Hematopoietic multipotent progenitor cell treated with erythropoietin and hydrocortisone succinate and interleukin-3 and kit ligand, for 4 days (in vitro differentiated cells): ENCODE measurements at places on chromosomes 7 and 10.

- DNase-seq = no peak
These were observed 275.7 kb upstream of the FZD1 start for GRCh38 chr7:90988516-90988915.

- DNase-seq = no peak
These were observed 74.7 kb upstream of the ITGB1 start for GRCh38 chr10:33032654-33033151.

- DNase-seq = peak; percentile 25
These were observed 32.5 kb downstream of the DYDC1 start for GRCh38 chr10:80324086-80324485.

GRCh38 chr10:49667991-49668390 lies 11.5 kb upstream of the C10orf53 start:
- no peak for DNase-seq

GRCh38 chr10:48683868-48684267 lies 805 bp upstream of the WDFY4 start:
- DNase-seq = no peak

DNA sequence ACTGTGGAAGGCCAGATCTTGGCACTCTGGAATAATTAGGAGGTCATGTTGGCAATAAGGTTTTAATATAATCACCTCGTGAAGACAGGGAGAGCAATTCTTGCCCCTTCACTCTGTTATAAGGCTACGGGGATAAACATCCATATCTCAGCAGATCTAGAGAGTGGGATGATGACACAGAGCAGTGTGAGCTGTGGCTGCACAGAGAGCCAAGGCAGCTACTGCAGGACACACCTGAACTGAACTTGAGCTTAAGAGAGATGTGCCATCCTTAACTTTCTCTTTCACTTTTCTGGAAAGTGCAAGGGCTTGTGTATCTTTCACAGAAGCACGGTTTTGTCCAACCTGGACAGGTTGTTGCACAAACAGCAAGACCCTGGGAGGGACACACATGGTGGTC lies 174.7 kb downstream of the GATA3 start:
- DNase-seq = no peak

DNA sequence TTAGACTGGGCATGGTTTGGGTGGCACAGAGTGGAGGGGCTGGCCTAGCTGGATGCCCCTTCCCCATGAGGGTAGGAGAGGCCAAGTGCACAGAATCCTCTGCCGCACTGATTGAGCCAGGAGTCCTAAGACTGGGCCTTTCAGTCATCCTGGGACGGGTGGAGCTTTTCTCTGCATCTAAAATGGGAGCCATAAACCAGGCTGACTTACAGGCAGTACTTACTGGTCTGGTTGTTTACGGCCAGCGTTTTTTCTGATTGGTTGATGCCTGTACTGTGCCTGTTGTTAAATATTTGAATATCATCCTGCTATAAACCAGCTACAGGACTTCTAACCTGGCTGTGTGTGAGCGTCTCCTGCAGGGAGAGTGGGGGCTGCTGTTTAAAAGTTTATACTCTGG lies 107.8 kb downstream of the CDH23 start:
- no peak for DNase-seq

GRCh38 chr7:71042591-71042990 lies 89.4 kb upstream of the GALNT17 start:
- DNase-seq = no peak

- DNase-seq = no peak
These were observed 123.2 kb upstream of the UNC5B start for GRCh38 chr10:71089162-71089561.

DNA sequence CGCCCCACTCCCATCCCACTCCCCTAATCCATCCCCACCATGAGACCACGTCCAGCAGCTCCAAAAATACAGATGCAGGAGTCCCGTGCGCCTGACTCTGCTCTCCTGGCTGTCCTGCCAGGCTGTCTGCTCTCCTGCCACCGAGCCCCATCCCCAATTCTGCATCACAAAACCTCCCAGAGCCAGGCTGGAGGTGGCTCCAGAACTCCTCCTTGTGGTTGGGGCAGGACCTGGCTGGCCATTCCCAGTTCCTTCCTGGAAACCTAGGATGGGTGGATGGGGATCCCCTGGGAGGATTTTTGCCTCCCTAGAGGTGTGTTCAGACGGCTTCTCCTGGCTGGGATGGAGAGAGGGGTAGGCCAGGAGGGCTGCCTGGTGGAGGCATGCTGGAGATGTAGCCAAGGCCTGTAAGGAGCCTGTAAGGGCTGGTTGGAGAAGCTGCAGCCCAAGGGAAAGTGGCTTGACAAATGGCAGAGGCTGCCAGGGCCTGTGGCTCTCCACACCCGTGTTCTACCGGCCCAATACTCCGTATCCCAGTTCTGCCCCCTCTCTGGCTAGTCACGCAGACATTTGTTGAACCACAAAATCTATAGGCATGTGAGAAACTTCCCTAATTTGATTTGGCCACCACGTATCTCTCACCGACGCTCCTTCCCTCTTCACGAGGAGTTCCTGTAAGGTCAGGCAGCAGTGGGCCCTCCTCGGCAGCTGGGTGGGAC lies 99.3 kb downstream of the ARHGAP22 start:
- DNase-seq = peak; percentile 81

DNA sequence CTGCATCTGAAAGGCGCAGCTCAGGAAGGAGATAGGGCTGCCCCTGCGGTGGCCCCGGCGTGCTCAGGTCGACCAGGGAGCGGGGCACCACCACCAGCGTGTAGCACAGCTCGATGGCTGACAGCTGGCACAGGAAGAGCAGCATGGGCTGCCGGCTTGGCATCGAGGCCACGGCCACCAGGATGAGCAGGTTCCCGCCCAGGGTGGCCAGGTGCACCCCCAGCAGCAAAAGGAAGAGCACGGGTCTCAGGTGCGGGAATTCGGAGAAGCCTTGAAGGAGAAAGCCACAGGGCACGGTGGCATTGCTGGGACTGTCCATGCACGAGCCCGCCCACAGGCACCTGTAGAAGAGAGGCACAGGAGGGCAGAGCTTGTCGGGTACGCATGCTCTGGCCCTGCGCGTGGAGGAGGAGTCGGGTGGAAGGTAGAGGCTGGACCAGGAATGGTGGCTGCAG lies 33.9 kb downstream of the TAS2R41 start:
- DNase-seq = no peak

DNA sequence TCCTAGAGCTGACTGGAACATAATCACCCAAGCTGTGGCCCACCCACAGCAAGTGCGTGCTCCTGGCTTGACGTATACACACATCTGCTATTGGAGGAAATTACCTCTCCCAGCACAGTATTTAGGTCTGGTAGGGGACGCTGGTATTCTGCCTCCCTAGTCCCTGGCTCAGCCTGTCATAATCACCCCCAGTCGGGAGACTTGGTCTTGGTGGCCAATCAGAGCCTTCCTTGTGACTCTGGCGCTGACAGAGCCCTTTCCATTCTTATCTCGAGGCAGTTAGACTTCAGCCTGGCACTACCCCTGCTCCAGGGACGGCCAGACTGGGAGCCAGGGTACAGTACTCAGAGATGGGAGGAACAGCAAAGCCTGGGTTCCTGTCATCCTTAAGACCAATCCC lies 14.3 kb upstream of the PRKAG2 start:
- no peak for DNase-seq

- DNase-seq = no peak
These were observed 21.6 kb downstream of the MEST start for GRCh38 chr7:130513447-130513846.

GRCh38 chr10:122461367-122461728 lies at the start of gene HTRA1:
HTRA1 (plus strand) TSS chr10:122461553; CDS start chr10:122461653, 100 bp downstream.
- peak; percentile 27 for DNase-seq

- DNase-seq = peak; percentile 61
These were observed 12.7 kb downstream of the IKZF1 start for GRCh38 chr7:50317221-50317678.

GRCh38 chr7:28418311-28418710 lies 6.0 kb downstream of the CREB5 start:
- DNase-seq = no peak

DNA sequence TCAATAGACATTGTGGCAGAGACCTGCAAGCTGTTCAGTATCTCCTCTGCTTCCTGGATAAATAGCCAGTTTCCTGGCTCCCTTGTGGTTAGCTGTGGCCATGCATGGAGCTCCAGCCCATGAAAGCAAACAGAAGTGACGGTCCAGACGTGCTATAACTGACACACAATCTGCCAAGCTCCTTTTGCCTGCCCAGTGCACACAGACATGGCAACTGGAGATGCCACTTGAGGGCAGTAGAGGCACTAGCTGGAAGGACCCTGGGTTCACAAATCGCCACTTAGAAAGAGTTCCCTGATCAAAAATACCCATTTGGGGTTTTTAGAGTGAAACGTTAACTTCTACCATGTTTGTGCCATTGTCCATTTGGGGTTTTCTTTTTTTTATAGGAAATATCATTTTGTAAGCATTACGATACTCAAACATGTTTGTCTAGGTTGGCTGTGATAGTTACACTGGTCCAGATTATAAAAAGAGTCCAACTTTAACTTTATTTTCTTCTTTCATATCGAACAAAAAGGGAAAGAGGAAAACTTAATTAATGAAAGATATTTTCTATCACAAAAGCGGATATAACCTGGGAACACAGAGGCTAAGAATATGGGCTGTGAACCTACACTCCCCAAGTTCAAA lies 31.3 kb downstream of the KIN start:
- peak; percentile 80 for DNase-seq

GRCh38 chr7:128937271-128937646 lies 468 bp upstream of the IRF5 start:
- no peak for DNase-seq

- DNase-seq = peak; percentile 72
These were observed 37.0 kb downstream of the RBM20 start for GRCh38 chr10:110681023-110681681.

DNA sequence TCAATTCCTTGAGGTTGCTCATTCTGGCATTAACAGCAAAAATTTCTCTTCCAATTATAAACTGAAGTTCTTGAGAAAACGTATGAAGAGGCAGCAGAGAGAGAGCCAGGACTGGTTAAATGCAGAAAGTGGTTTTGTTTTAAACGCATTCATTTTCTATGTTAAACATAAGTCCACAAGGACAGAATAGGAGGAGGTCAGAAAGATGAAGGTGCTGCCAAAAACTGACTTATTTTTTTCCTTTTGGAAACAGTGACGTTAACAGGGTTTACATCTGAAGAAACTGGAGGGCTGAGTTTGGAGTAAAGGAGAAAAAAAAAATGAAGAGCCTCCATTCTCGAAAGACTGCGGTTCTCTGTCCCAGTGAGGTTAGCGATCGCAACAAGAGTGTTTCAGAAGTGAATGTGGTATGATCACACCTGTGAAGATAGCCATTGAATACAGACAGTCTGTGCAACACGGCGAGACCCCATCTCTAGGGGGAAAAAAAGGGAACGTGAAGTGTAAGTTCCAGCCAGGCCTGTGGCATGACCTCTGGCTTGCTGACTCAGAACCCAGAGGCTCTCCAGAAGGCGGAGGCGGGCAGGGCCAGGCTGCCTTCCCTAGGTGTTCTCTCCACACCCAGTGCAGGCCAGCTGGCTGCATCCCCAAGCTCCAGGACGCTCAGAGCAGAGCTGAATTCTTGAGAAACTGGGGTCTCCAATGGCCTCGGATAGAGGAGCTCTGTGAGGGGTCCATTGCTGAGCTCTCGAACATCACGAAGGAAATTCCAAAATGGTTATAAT lies 84.0 kb downstream of the CHST15 start:
- no peak for DNase-seq

- peak; percentile 13 for DNase-seq
These were observed 186.5 kb upstream of the TMEM72 start for GRCh38 chr10:44724415-44725174.

DNA sequence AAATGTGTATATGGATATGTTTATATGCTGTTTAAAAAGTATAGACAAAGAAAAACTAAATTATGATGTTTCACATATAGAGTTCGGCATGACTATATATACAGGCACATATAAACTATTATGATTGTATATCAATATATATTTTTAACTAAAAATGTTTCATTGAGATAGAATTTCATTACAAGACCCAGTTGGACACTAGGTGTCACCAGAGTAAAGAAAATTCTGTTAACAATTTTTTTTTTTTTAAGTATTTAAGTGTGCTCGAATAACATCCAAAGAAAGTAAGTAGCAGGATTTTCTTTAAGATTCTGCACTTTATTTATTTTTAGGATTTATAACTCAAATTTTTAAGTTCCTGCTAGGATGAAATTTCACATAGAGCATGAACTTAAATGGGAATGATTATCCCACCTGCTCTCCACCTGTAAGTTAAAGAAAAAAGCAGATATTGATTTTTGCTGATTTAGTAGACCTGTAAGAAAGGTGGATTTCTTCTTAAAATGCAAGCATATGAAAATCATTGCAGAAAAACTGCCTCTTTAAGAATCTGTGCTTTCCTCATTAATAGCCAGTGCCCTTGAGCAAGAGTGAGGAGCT lies 961.5 kb downstream of the PCDH15 start:
- DNase-seq = peak; percentile 68

GRCh38 chr7:18175801-18176450 lies 148.3 kb upstream of the PRPS1L1 start:
- DNase-seq = no peak

DNA sequence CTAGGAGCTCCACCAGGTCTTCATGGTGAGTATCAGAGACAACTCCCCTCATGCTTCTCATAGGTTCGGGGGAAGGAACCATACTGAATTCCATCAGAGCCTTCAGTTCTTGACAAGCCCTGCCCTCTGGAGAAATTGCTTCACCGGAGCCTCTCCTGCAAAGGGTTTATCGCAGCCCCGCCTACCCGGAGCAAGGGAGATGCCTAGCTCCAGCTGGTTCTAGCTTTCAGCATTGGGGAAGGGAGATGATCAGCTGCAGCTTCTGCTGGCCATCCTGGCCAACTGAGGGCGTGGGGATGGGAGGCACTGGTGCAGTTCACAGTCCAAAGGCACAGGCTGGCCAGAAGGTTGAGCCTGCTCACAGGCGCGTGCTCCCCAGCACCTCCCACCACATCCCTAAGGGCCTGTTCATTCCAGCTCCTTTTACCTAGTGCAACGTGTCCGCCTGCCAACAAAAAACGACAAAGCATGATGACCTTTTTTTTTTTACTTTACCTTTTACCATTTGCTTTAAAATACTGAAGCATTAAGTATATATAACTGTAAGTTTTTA lies 31.2 kb downstream of the LANCL2 start:
- DNase-seq = no peak

DNA sequence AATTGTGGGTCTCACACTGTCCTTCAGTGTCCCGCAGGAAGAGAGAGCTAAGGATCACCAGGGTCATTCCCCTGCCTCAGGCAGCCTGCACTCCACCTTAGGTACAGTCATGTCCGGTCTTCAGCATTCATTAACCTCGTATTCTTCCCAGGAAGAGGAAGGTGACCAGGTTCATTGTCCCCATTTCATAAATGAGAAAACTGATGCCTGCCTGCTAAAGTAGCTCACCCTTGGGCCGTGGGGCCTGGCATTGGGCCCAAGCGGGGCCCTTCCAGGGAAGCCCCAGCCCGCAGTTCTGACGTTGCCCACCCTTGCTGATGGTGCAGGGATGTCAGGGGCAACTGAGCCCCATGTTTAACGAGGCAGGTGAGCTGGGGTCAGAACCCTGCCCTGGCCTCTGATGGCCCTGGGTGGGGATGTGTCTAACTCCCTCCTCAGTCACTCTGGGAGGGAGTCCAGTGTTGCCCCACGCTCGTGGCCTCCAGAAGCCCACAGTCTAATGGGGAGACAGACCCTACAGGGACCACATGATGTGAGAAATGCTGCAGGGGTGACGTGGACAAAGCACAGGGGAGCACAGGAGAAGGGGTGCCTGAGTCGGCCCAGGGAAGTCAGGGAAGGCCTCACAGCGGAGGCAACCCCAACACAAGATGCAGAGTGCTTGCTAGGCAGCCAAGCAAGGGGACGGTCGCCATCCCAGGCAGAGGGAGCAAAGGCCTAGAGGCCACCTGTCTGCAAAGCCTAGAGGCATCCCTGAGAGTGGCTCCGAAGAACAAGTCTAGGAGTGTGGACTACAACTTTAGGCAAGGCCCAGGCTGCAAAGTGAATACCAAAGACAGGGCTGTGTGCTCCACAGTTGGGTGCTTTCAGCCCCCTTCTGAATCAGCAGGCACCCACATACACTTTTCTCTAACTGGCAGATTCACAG lies 25.1 kb downstream of the DDIT4 start:
- DNase-seq = no peak
